T-helper 17 cell (primary cell): ENCODE measurements at places on chromosomes 4 and X.

DNA sequence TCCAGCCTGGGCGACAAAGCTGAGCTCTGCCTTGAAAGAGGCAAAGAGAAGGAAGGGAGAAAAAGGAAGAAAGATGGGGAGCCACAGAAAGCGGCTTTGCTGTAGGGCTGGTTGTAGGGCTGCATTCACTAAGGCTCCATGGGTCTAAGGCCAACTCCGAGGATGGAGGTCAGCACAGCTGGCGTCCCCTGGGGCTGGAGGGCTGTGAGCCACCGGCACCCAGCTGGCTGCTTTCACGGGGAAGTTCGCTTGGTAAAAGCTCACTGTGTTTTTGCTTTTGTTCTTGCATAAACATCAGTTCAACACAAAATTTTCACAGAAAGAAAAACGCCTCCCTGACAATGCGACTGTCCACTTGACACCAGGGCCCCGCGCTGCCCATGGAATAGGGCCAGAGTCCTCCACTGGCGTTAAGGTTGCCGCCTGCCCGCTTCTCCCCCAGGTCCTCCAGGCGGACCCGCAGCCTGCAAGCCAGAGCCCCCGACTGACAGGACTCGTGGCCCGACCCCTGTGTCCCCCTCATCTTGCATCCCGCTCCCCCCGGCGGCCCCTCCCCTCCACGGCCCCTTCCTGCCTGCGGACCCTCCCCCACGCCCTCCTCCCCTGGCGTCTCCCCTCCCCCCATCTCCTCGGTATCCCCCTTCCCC lies 1.1 kb downstream of the RNF212 start:
- H3K4me1 ChIP-seq, result peaks cover 16% of the 10 kb centered on the region
- peaks cover 50% of the 10 kb centered on the region for H3K27me3 ChIP-seq
- H3K36me3 ChIP-seq, result peaks cover 8% of the 10 kb centered on the region
- no peak for DNase-seq
- H3K4me3 ChIP-seq, result no peak overlapping the region
- H3K27ac ChIP-seq, result no peak overlapping the region

- H3K27me3 ChIP-seq, result no peaks in the 10 kb centered on the region
- H3K36me3 ChIP-seq, result no peaks in the 10 kb centered on the region
- H3K27ac ChIP-seq, result no peak overlapping the region
- no peak overlapping the region for H3K4me3 ChIP-seq
These were observed 16.9 kb downstream of the CYBB start for GRCh38 chrX:37796805-37797204.

DNA sequence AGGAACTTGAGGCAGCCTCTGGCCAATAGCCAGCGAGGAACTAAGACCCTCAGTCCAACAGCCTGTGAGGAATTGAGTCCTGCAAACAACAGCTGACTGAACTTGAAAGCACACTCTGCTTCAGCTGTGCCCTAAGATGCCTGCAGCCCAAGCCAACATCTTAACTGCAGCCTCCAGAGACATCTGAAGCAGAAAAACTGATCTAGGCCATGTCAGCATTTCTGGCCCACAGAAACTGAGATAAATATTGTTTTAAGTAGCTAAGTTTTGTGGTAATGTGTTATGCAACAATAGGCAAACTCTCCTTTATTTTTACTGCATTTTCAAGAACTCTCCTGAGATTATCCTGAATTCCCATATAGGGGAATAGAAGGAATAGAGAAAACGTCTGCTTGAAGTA lies 24.4 kb upstream of the PIGA start:
- H3K36me3 ChIP-seq, result no peaks in the 10 kb centered on the region
- H3K27ac ChIP-seq, result no peak overlapping the region
- H3K4me1 ChIP-seq, result no peaks in the 10 kb centered on the region

GRCh38 chrX:13253223-13253622 lies 66.6 kb downstream of the ATXN3L start:
- no peak overlapping the region for H3K27ac ChIP-seq
- DNase-seq, result no peak
- no peaks in the 10 kb centered on the region for H3K27me3 ChIP-seq
- no peak overlapping the region for H3K4me3 ChIP-seq

- H3K27me3 ChIP-seq, result no peaks in the 10 kb centered on the region
- H3K27ac ChIP-seq, result peak overlapping the region; percentile 97
- no peaks in the 10 kb centered on the region for H3K36me3 ChIP-seq
- peak; percentile 48 for DNase-seq
- H3K4me1 ChIP-seq, result peaks cover 39% of the 10 kb centered on the region
- H3K4me3 ChIP-seq, result peak overlapping the region; percentile 90
These were observed 23.9 kb upstream of the TMSB4X start for GRCh38 chrX:12950851-12951594.

GRCh38 chrX:123833387-123833786 lies 26.5 kb upstream of the XIAP start:
- DNase-seq, result peak; percentile 43
- peaks cover 3% of the 10 kb centered on the region for H3K4me1 ChIP-seq
- no peak overlapping the region for H3K27ac ChIP-seq
- H3K36me3 ChIP-seq, result no peaks in the 10 kb centered on the region
- H3K4me3 ChIP-seq, result no peak overlapping the region

GRCh38 chr4:41122775-41123174 lies 91.6 kb downstream of the APBB2 start:
- no peaks in the 10 kb centered on the region for H3K36me3 ChIP-seq
- H3K4me1 ChIP-seq, result peaks cover 2% of the 10 kb centered on the region
- no peaks in the 10 kb centered on the region for H3K27me3 ChIP-seq
- H3K27ac ChIP-seq, result no peak overlapping the region

- no peak overlapping the region for H3K4me3 ChIP-seq
- H3K36me3 ChIP-seq, result no peaks in the 10 kb centered on the region
- no peak overlapping the region for H3K27ac ChIP-seq
- no peak for DNase-seq
- H3K4me1 ChIP-seq, result no peaks in the 10 kb centered on the region
- H3K27me3 ChIP-seq, result no peaks in the 10 kb centered on the region
These were observed 36.5 kb upstream of the GLRA3 start for GRCh38 chr4:174865418-174865985.

DNA sequence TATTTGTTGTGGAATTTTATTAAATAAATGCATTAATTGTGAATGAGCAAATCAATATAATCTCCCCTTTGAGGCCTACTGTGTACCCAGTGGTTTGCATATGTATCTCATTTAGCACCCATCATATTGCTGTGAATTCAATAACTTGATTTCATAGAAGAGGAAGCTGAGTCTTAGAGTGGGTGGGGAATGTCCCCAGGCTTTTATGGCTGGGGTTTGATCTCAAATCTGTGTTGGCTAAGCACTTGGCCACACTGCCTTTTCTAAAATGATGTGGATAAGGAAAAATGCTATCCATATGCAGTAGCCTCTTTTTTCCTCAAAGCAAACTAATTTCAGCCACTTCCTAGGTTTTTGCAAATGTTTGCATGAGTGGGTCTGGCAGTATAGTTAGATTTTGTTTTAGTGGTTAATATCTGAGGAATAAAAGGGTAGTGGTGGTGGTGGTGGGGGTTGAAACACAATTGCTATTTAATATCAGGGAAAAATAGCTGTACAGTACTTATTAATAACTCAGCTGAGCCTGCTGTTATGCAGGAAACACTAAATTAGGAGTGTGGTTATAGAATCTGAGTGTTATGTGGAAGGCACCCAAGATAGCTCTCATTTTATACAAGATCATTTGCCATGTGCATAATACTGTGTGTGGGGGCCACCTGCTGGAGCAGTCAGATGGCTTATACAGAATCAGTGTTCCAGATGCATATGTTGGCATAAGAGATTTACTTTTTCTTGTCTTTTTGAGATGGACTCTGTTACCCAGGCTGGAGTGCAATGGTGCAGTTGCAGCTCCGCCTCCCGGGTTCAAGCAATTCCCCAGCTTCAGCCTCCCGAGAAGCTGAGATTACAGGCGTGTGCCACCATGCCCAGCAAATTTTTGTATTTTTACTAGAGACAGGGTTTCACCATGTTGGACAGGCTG lies 108.0 kb downstream of the TMEM131L start:
- peak; percentile 30 for DNase-seq
- peaks cover 47% of the 10 kb centered on the region for H3K4me1 ChIP-seq
- no peaks in the 10 kb centered on the region for H3K27me3 ChIP-seq

DNA sequence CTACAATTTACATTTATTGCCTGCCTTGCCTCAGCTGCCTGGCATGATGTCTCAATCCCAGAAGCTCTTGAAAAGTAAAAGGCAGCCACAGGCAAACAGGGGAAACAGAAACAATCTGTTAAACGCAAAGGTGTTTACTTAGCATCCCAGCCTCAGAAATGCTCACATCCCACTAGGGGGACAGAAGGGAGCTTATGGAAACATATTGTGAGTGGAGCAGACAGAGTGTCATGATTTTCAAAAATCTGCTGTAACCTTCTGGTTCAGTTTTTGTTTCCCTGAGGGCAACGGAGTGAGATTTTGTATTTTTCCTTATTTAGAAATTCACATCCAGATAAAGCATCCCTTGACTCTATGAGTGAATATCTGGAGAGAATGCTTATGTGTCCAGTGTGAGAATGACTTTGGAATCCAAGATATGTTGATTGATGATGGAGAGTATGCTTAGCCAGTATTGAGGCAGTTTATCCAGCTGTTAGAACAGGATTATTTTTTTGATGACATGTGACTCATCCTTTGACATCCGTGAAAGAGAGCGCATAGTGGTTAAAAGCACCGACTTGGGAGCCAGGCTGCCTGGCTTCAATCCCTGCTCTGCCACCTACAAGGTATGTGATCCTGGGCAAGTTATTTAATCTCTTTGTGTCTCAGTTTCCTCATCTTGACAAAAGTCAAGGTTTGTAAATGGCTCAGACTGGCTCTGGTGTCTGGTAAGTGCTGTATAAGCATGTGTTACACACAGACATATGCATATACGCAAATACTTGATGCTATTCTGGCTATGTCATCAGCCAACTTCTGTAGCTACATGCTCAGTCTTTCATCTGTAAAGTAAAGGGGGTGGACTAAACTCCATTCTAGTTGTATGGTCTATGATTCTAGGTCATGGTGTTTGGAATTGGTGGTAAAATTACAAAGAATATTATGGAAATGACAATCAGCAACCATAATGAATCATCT lies 381.2 kb downstream of the RAPGEF2 start:
- no peak for DNase-seq
- H3K27me3 ChIP-seq, result peaks cover 59% of the 10 kb centered on the region
- no peak overlapping the region for H3K27ac ChIP-seq
- H3K36me3 ChIP-seq, result no peaks in the 10 kb centered on the region

GRCh38 chr4:151117371-151117962 lies 18.0 kb downstream of the RPS3A start:
- no peaks in the 10 kb centered on the region for H3K36me3 ChIP-seq
- H3K4me1 ChIP-seq, result peaks cover 4% of the 10 kb centered on the region
- no peak overlapping the region for H3K4me3 ChIP-seq
- H3K27ac ChIP-seq, result peak overlapping the region; percentile 24
- peak; percentile 30 for DNase-seq
- H3K27me3 ChIP-seq, result no peaks in the 10 kb centered on the region

GRCh38 chr4:34633241-34633640 lies 1611.1 kb downstream of the ARAP2 start:
- no peak for DNase-seq
- H3K36me3 ChIP-seq, result no peaks in the 10 kb centered on the region
- no peaks in the 10 kb centered on the region for H3K27me3 ChIP-seq
- no peaks in the 10 kb centered on the region for H3K4me1 ChIP-seq
- H3K27ac ChIP-seq, result no peak overlapping the region

DNA sequence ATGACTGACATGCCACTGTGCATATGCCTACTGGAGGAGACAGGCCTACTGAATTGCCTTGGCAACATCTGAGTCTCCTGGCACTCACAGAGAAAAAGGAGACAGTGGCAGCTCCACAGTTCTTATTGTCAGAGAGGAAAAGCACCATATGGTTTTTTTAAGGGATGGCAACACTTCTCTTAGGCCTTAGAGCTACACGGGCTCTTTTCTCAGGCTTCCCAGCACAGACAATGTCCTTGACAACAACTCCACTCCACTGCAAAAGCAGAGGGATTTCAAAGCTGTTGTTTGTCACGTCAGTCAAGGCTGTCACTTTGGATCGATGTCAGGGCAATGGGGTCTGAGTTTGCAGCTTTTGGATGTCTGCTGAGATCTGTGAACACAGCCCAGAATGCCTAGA lies 4.7 kb upstream of the CLCN4 start:
- H3K27me3 ChIP-seq, result peaks cover 14% of the 10 kb centered on the region
- no peak overlapping the region for H3K27ac ChIP-seq
- DNase-seq, result no peak
- no peaks in the 10 kb centered on the region for H3K4me1 ChIP-seq

DNA sequence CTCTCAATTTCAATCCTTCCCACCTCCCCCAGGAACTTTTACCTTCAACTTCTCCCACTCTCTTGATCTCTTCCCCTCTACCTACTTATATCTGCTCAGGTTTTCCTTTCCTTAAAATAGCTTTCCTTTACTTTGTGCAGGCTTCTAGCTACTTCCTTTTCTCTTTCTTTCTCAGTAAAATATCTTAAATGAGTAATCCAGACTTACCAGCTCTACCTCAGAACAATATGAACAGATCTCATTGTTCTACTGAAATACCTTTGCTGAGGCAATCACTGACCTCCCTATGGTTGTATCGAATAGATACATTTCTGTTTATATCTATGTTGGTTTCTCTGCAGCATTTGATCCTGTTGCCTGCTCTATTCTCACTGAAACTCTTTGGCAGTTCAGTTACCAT lies 86.7 kb upstream of the WDR44 start:
- DNase-seq, result no peak
- H3K27ac ChIP-seq, result no peak overlapping the region
- H3K27me3 ChIP-seq, result peaks cover 19% of the 10 kb centered on the region
- H3K36me3 ChIP-seq, result peaks cover 2% of the 10 kb centered on the region
- H3K4me1 ChIP-seq, result peaks cover 2% of the 10 kb centered on the region
- H3K4me3 ChIP-seq, result no peak overlapping the region

DNA sequence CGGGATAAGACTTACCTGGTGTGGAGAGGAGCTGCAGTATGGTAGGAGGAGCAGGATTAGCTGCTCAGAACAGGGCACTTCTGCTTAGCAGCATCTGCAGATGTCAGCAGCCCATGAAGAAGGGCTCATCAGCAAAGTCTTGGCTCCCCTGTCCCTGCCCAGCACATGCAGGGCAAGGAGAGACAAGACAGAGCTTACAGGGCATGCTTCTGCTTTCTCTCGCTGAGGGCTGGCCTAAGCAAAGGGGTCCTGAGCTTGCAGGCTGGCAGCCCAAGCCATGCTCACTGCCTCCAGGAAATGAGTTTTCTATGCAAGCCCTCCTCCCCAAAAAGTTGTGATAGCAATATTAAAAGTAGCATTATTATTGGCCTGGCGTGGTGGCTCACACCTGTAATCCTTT lies 39.5 kb upstream of the TAPT1 start:
- no peaks in the 10 kb centered on the region for H3K36me3 ChIP-seq
- peaks cover 5% of the 10 kb centered on the region for H3K27me3 ChIP-seq
- no peak overlapping the region for H3K4me3 ChIP-seq
- no peak for DNase-seq
- peak overlapping the region; percentile 77 for H3K27ac ChIP-seq

DNA sequence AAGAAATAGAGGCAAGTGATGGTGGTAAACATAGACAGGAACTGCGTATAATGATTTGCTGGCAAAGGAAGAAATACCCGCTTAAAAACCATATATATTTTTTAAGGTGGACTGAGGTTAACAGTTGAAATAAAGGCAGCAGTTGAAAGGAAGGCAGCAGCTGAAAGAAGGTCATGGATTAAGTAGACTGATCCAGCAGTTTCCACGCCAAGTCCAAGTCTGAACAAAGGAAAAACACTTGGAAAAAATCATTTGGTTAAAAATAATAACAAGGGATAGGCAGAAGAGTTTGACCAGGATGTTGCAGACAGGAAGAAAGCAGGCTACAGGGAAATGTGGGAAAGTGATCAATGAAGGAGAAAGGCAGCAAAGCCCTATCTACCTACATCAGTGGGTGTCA lies 93.6 kb downstream of the AMELX start:
- no peak overlapping the region for H3K27ac ChIP-seq
- no peak overlapping the region for H3K4me3 ChIP-seq
- no peaks in the 10 kb centered on the region for H3K4me1 ChIP-seq
- H3K36me3 ChIP-seq, result no peaks in the 10 kb centered on the region
- no peaks in the 10 kb centered on the region for H3K27me3 ChIP-seq
- no peak for DNase-seq
